ENCODE measurements at places on chromosomes 3 and 15.

- no peak for DNase-seq
Measured at GRCh38 chr3:23244324-23245041, 41.4 kb downstream of the UBE2E2 start.

GRCh38 chr3:105905328-105905727, 36.5 kb upstream of the CBLB start:
- DNase-seq, result no peak

- DNase-seq, result no peak
Measured at GRCh38 chr3:181311186-181311585, 321.6 kb upstream of the DNAJC19 start.

- no peak for DNase-seq
Measured at GRCh38 chr3:40130721-40131120, 178.8 kb upstream of the EIF1B start.

DNA sequence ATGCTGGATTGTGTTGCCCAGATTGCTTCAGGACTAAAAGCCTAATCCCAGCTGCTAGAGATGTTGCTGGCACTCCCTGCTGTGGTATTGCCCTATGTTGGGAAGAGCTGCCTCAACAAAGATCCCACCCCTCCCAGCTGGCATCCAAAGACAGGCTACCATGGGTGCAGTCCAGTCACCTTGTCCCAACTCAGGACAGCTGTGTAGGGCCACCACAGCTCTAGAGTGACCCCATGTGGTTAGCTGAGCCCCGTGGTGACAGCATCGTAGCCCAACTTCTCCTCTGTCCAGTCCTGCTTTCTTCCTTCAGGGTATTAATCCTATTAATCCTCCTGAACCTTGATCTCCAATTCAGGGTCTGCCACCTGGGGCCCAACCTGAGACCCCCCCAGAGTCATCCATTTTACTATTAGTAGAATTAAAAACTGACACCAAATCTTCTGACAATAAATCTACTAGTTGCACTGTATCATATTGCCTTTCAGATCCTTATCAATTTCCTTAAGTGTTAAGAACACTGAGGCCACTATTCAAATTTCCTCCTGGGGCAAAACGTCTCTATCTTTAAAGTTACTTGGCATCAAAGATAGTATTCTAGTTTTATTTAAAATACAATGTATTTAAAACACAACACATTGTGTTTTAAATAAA, 83.5 kb downstream of the AQP9 start:
- DNase-seq, result peak; percentile 22

- DNase-seq, result no peak
Measured at GRCh38 chr3:173583496-173583895, 186.0 kb downstream of the NLGN1 start.

- DNase-seq, result no peak
Measured at GRCh38 chr3:21100656-21101359, 650.2 kb downstream of the ZNF385D start.

- no peak for DNase-seq
Measured at GRCh38 chr3:156680243-156680914, 6.0 kb downstream of the TIPARP start.

- DNase-seq, result no peak
Measured at GRCh38 chr3:62479326-62479725, 106.0 kb upstream of the FEZF2 start.

DNA sequence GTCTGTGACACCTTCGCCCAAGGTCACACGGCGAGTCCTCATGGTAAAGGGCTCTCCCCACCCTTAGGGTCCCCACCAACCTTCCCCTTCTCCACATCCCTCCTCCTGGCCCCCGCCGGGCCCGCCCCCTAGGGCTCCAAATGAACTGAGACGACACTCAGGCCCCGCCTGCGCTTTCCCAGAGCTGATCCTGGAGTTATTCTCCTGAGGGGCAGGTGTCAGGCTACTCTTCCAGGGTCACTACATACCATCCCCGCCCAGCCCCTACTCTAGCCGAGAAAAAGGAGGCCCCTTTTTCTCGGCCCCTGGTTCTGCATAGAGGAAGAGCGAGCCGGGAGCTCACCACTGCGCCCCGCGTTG, 292 bp downstream of the USP4 start:
- peak; percentile 69 for DNase-seq

DNA sequence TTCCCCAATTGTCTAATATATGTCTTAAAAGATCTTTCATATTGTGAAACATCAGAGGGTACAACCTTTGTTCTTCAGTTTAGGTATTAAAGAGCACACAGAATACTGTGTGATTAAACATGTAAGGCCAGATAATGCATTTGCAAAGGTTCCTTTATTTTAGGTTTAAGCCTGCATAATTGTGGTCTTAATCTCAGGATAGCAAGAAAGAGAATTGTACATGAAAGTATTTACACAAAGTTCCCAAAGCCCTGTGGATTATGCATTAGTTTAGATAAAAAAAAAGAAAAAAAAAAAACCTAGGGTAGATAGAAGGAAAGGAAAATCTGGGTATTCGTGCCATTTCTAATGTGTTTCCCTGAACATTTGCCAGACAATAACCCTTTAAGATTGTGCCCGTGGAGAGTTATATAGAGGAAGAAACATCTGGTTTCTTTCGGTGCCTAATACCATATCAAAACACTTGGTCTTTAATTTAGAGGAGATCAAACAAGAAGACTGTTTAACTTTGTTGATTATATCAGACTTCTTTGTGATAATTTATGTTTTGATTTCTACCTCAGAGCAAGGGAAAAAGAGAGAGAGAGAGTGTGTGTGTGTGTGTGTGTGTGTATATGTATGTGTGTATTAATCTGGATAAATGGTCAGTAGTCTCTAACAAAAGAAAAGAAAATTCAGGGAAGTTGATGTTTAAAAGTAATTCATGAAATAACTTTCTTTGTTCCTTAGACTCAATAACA, 139.6 kb upstream of the CGNL1 start:
- DNase-seq, result no peak

- DNase-seq, result no peak
Measured at GRCh38 chr3:128807186-128807830, 72.1 kb upstream of the ACAD9 start.

DNA sequence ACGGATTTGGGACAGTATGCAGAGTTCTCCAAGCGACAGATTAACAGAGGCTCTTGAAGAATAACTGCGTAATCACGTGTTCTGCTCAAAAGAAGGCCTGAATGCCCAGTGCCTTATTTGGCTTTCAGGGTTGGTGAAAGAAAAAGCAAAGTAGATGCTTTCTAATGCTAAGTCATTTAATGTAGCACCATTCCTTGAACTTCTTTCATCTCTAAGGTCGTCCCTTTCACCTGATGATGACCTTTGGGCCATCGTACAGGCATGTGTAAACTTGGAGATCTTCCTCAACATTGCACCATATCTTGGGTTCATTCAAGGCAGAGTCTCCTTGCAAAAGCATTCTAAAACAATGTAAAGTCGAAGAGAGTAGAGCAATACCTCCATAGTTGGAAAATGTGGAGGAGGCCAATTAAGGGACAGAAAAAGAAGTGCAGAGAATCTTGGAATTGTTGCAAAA, 48.9 kb downstream of the TMEM44 start:
- no peak for DNase-seq

- DNase-seq, result no peak
Measured at GRCh38 chr3:126028096-126028495, 55.8 kb downstream of the SLC41A3 start.

- no peak for DNase-seq
Measured at GRCh38 chr15:31328428-31328968, 1.9 kb downstream of the KLF13 start.

DNA sequence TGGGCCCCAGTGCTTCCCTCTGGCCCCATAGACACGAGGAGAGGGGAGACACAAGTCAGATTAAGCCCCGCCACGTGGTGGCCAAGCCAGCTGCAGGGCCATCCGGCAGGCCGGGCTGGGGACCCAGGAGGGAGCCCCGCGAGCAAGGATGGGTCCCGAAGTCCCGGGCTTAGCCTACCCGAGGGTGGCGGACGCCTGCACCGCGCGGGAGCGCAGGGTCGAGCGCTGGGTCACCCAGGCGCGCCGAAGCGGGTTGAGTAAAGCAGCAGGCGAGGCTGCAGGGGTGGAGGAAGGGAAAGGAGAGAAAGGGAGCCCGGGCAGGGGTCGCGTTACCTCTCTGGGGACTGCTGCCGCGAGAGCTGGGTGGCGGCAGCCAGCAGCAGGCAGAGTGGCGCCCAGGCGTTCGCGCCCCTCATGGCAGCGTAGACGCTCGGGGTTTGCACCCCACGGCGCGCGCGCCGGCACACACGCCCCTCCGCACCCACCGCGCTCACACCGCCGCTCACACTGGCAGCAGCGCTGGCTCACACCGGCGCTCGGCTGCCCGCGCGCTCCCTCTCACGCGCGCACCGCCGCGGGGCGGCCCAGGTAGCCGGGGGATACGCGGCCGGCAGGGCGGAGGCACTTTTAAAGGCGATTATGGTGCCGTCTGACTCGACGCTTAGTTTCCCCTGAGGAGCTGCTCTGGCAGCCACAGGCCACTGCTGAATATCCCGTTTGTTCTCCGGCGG, at the start of gene PCOLCE2:
Gene PCOLCE2 (minus strand): TSS at position 603 of the 731 bp plus-strand sequence. CDS start 187 bp downstream, at position 416.
- DNase-seq, result peak; percentile 71

GRCh38 chr3:129022114-129023007, 21.3 kb downstream of the EFCC1 start:
- no peak for DNase-seq

DNA sequence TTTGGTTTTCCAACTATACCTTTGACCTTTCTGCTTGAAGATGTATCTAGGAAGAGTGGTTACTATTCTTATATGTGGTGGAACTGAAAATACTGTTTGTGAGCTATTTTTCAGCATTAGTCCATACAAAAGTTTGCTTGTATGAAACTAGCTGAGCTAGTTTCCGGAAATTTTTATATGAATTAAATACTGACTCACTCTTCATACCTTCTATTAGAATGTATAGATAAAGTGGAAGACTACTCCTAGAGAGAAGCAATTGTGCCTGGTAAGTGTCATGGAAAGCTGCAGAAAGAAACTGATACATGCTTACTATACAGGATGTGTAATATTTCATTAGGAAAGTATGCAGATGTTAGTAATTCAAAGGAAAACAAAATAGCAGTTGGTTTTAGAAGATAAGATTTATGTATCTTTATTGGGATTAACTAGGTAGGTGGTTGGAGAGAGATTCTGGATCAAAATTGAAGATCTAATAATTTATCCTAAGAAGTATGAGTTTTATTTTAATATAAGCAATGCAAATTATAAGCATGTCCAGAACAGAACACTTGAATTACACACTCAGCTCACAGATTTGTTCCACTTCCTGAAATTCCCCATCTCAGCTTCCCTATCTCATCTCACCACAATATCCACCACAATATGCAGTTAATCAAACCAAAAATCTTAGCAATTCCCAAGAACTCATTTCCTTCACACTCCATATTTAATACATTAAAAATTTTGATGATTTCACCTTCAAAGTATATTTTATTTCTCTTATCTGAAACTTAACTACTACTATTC, 82.8 kb downstream of the BCHE start:
- DNase-seq, result no peak

GRCh38 chr15:26729030-26729429, 43.8 kb downstream of the GABRB3 start:
- no peak for DNase-seq

GRCh38 chr15:77312523-77312922, 107.4 kb downstream of the PEAK1 start:
- no peak for DNase-seq

DNA sequence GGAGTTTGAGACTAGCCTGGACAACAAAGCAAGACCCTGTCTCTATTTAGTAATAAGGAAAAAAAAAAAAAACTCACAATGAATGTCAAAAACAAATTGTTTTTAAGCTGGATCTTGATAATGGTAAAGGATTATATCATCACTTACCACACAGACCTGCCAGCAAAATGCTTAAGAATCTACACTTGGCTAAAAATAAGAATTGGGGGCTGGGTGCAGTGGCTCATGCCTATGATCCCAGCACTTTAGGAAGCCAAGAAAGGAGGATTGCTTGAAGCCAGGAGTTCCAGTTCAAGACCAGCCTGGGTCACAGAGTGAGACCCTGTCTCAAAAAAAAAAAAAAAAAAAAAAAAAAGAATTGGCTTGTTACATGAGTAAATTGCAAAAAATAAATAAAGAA, 31.0 kb downstream of the ACAP2 start:
- no peak for DNase-seq

- DNase-seq, result no peak
Measured at GRCh38 chr15:67116742-67117141, 51.3 kb downstream of the SMAD3 start.

DNA sequence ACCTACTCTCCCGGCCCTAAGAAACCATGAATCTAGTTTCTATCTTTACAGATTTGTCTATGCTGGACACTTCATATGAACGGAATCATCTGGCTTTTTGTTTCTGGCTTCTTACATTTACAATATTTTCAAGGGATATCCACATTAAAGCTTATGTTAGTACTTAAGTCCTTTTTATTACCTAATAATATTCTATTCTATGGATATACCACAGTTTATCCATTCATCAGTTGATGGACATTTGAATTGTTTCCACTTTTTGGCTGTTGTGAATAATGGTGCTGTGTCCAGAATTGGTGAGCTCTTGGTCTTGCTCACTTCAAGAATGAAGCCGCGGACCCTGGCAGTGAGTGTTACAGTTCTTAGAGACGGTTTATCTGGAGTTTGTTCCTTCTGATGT, 42.6 kb downstream of the ARHGAP31 start:
- no peak for DNase-seq

- no peak for DNase-seq
Measured at GRCh38 chr3:16663854-16664712, 58.9 kb upstream of the DAZL start.

GRCh38 chr3:140530603-140531002, 147.3 kb upstream of the TRIM42 start:
- no peak for DNase-seq

- no peak for DNase-seq
Measured at GRCh38 chr3:193828477-193828876, 235.5 kb downstream of the OPA1 start.

GRCh38 chr3:193742628-193743027, 149.6 kb downstream of the OPA1 start:
- DNase-seq, result no peak

- no peak for DNase-seq
Measured at GRCh38 chr3:69326855-69327300, 59.0 kb downstream of the FRMD4B start.

- DNase-seq, result no peak
Measured at GRCh38 chr3:53009826-53010539, 35.9 kb downstream of the SFMBT1 start.

DNA sequence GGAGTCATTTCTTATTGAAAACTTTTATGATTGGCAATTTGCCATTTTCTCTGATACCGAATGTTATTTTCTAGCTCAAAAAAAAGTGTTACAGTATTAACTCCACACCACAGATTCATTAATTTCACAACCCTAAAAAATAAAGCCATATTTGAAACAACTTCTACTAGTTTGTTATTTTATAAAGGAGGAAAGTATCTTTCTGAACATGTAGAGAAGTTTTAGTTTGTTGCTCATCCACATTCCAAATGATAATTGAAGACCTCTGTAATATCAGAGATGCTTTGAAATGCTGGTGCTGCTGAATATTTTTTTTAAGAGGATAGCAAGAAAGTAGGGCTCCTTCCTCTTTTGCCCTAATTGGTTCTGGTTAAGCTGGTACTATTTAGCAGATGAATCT, 1.9 kb downstream of the VGLL3 start:
- no peak for DNase-seq

DNA sequence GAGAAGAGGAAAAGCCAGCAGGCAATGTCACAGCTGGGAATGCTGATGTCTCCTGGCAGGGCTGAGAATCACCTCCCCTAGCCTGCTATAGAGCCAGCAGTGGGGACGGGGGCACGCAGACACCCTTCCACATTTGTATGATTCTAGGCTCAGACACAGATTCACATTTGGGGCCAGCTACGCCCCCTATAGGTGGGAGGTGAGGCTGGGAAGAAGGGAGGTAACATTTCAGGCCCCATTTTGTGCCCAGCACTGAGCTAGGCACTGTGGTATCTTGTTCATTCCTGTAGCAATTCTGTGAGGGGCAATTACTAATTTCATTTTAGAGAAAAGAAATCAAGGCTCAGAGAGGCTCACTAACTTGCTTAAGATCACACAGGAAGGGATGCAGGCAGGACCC, 15.9 kb upstream of the ACAD9 start:
- no peak for DNase-seq
